ENCODE measurements at places on chromosomes 6 and 20. TPM values are rescaled to one million over a fixed set of nuclear protein-coding genes. Genes with fewer than 3 reads are reported as not detected.

DNA sequence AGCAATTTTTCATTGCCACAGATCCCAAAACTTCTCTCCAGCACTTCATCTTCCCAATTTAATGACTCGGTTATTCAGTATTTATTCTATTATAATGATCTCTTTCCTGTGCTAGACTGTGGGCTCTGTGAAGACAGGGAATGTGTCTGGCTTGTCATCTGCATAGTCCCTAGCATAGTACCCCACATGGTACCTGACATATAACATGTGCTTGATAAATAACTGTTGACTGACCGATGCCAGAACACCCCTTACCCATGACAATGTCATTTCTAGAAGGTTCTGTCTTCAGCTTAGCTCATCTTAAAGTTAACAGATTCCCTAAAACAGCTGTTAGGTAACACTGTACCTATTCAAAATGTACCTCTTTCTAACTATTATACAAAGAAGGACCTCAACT is 3.6 kb downstream of the PXMP4 start:
- H3K36me3 ChIP-seq: peaks cover under 1% of the 10 kb centered on the region
- H3K4me3 ChIP-seq: no peak overlapping the region
- DNase-seq: no peak
- H3K4me1 ChIP-seq: peaks cover 7% of the 10 kb centered on the region

DNA sequence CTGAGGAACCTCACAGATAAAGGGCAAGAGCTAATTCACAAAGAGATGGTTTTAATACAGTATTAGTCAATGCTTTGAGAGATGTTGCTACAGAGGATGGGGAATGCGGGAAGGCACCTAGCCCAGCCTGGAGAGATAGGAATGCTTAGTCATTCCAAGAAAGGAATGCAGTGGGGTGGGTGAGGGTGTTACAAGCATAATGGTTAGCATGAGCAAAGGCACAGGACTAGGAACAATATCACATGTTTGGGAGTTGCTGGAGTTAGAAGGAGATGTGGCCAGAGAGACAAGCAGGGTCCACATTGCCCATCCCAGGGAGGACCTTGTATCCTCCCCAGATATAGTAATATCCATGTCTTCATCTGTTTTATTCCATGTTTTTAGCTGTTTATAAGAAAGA is 107.0 kb upstream of the OGFRL1 start:
- no peaks in the 10 kb centered on the region for H3K4me1 ChIP-seq
- H3K27me3 ChIP-seq: peaks cover 37% of the 10 kb centered on the region
- no peaks in the 10 kb centered on the region for H3K36me3 ChIP-seq
- H3K27ac ChIP-seq: no peak overlapping the region
- H3K4me3 ChIP-seq: no peak overlapping the region

- DNase-seq: no peak
- no peak overlapping the region for H3K4me3 ChIP-seq
- H3K27ac ChIP-seq: no peak overlapping the region
- H3K27me3 ChIP-seq: peaks cover 49% of the 10 kb centered on the region
- H3K36me3 ChIP-seq: no peaks in the 10 kb centered on the region
Observed at GRCh38 chr6:13988049-13988738, 63.4 kb downstream of the RNF182 start.

GRCh38 chr20:43448748-43449535 is 8.8 kb upstream of the SRSF6 start:
- peaks cover 68% of the 10 kb centered on the region for H3K27me3 ChIP-seq
- H3K36me3 ChIP-seq: no peaks in the 10 kb centered on the region
- no peak overlapping the region for H3K4me3 ChIP-seq
- no peak overlapping the region for H3K27ac ChIP-seq

DNA sequence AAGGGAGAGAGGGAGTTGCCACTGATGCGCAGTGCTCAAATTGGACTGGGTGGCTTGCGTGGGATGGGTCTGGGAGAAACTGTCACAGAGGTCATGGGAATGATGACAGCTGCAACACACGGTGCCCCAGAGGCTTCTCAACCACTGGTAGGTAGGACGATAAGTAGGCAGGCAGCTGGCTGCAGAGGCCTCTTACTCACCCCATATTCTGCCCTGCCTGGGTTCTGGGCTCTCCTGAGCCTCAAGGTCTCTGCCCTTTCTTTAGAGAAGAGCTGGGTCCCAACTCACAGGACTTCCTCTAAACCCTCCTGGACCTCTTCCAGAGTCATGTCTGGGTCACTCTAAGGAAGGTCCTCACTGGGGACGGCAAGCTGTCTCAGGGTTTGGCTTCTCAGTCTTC is 37.2 kb upstream of the RNF24 start:
- no peaks in the 10 kb centered on the region for H3K36me3 ChIP-seq
- DNase-seq: no peak
- no peak overlapping the region for H3K27ac ChIP-seq

GRCh38 chr6:117404548-117404947 is 21.2 kb downstream of the ROS1 start:
- no peaks in the 10 kb centered on the region for H3K4me1 ChIP-seq
- H3K4me3 ChIP-seq: no peak overlapping the region
- DNase-seq: no peak
- peaks cover 20% of the 10 kb centered on the region for H3K27me3 ChIP-seq
- H3K27ac ChIP-seq: no peak overlapping the region

GRCh38 chr6:128690063-128690462 is 169.7 kb upstream of the PTPRK start:
- H3K4me1 ChIP-seq: peaks cover 5% of the 10 kb centered on the region
- H3K27me3 ChIP-seq: peaks cover 42% of the 10 kb centered on the region
- no peak for DNase-seq
- H3K36me3 ChIP-seq: no peaks in the 10 kb centered on the region
- no peak overlapping the region for H3K27ac ChIP-seq
- no peak overlapping the region for H3K4me3 ChIP-seq

DNA sequence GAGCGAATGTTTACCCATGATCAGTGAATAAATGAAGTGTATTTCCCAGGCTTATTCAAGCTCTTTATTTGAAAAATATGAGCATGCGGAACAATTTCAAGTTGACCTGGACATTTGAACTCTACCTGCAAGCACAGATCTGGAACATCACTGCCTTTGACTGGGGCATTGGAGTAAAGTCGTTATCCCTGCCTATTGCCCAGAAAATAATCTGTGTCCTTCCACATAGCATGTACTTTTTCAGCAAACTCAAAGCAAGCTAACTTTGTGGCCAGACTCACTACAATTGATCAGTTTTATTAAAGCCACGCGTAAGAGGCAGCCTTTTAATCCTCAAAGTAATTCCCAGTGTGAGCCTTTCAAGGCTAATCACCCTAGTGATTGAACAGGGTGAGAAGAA is 73.4 kb upstream of the PAK5 start:
- H3K4me1 ChIP-seq: no peaks in the 10 kb centered on the region
- H3K27me3 ChIP-seq: peaks cover 6% of the 10 kb centered on the region
- H3K4me3 ChIP-seq: no peak overlapping the region
- no peak for DNase-seq
- no peak overlapping the region for H3K27ac ChIP-seq
- no peaks in the 10 kb centered on the region for H3K36me3 ChIP-seq

DNA sequence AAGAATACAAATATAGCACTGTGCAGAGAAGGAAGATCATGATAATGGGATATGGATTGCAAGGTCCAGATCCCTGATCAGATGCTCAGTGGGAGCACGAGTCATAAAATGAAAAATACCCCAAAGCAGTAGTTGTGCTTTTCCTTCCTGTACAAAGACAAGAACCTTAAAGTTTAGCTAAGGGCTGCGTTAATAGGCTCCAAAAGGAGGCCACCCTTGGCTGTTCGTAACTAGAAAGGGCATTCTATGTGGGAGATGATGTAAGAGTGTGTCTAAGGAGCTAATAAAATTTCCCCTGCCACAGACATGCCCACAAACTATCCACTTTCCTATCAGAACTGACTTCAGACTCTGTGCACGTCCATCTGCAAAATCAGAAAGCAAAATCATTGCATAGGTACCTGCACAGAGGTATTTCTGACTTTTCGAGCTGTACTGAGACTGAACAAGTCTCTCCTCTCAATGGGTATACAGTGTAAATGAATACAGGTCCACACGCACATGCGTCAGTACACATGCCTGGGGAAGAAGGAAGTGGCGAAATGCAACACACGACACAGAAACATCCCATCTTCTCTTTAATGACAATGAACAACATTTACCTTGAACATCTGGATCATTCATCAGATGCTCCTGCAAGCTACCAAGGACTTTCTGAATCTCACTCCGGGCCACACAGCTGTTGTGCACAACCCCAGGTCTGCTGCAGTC is 16.9 kb upstream of the ANKRD60 start:
- no peak overlapping the region for H3K27ac ChIP-seq
- DNase-seq: no peak
- no peak overlapping the region for H3K4me3 ChIP-seq
- no peaks in the 10 kb centered on the region for H3K27me3 ChIP-seq

GRCh38 chr20:25565578-25566157 is 19.7 kb downstream of the NINL start:
- H3K4me3 ChIP-seq: no peak overlapping the region
- no peaks in the 10 kb centered on the region for H3K27me3 ChIP-seq
- no peak overlapping the region for H3K27ac ChIP-seq
- peaks cover 3% of the 10 kb centered on the region for H3K36me3 ChIP-seq
- H3K4me1 ChIP-seq: peaks cover 16% of the 10 kb centered on the region

BLOC1S5 gene
- total RNA-seq: 20.5 TPM

VTA1 gene
- 69.5 TPM for total RNA-seq

MCCD1 gene
- not detected for total RNA-seq

RHAG gene
- total RNA-seq: not detected

ASIP gene
- total RNA-seq: not detected

Measured in activated naive CD8-positive, alpha-beta T cell treated with anti-CD3 and anti-CD28 coated beads for 36 hours (primary cell).